ENCODE measurements at places on chromosomes 16 and 17.

GRCh38 chr16:55264949-55265348 lies 59.1 kb upstream of the IRX6 start:
- no peak for DNase-seq

- no peak for DNase-seq
Measured at GRCh38 chr16:87601401-87601981, 817 bp upstream of the JPH3 start.

DNA sequence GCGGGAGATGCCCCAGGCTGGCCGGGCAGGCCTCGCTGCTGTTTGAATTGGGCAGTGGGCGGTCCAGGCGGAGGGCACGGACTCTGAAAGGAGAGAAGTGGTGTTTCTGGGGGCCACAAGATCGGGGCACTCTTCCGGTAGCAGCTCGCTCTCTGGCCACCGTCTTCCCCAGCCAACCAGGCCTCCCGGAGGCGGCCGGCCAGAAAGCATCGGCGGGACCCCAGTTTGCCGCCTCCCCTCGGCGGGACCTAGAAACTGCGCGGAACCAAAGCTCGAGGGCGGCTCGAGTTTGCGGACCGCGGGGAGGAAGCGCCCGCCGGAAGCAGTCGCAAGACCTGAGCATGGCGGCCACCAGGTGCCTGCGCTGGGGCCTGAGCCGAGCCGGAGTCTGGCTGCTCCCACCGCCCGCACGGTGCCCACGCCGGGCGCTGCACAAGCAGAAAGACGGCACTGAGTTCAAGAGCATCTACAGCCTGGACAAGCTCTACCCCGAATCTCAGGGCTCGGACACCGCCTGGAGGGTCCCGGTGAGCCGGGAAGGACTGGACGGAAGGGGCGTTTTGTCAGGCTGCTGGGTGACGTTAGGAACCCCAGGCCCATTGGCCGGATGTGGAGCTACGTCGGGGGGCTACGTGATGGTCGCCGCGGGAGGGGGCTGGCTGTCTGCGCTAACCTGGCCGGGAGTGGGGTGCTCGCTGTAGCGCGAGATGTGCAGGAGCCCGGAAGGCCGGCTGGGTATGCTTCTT lies at the start of gene MRPL58:
TSS of gene MRPL58 (plus strand) at position 325 of the 746 bp plus-strand sequence. CDS start at position 342, 17 bp downstream.
- peak; percentile 61 for DNase-seq

GRCh38 chr16:69522732-69523404 lies 42.9 kb upstream of the NFAT5 start:
- DNase-seq, result no peak

- no peak for DNase-seq
Measured at GRCh38 chr17:41537614-41537954, 9.5 kb upstream of the KRT19 start.

- DNase-seq, result no peak
Measured at GRCh38 chr17:2995377-2995776, 68.0 kb downstream of the OR1D5 start.

DNA sequence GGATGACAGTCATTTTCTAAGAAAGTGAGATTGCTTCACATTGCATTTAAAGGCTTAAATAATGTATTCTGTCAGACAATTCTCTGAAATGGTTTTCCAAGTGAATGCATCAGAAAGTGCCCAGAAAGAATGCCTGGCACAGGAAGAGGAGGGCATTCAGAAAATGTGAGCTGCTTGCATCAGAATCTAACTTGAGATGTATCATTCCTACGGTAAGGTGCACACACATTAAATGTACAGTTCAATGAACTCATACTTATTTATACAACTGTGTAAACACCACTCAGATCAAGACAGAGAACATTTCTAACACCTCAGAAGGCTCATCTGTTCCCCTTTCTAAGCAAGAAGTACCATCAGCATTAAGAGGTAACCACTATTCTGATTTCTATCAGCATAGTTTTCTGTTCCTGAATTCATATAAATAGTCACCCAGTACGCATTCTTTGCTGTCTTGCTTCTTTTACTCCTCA lies 638.0 kb downstream of the MAF start:
- no peak for DNase-seq

GRCh38 chr17:63639125-63639524 lies 16.9 kb downstream of the MAP3K3 start:
- no peak for DNase-seq

- no peak for DNase-seq
Measured at GRCh38 chr16:89219365-89219764, 1.9 kb downstream of the ZNF778 start.

DNA sequence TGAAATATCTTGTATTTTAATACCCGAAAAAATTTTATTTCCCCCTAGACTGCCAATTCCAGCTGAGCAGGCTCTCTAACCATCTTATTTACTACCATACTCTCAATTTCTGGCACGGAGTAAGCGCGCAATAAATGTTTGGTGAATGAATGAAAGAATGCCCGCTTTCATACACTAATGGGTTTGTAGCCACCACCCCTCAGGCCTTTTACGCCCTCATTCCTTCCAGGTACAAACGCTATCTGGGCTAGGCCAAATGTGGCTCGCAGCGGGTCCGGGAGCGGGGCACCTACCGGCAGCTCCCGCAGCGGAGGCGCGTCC lies 536 bp upstream of the PLD2 start:
- DNase-seq, result peak; percentile 40

DNA sequence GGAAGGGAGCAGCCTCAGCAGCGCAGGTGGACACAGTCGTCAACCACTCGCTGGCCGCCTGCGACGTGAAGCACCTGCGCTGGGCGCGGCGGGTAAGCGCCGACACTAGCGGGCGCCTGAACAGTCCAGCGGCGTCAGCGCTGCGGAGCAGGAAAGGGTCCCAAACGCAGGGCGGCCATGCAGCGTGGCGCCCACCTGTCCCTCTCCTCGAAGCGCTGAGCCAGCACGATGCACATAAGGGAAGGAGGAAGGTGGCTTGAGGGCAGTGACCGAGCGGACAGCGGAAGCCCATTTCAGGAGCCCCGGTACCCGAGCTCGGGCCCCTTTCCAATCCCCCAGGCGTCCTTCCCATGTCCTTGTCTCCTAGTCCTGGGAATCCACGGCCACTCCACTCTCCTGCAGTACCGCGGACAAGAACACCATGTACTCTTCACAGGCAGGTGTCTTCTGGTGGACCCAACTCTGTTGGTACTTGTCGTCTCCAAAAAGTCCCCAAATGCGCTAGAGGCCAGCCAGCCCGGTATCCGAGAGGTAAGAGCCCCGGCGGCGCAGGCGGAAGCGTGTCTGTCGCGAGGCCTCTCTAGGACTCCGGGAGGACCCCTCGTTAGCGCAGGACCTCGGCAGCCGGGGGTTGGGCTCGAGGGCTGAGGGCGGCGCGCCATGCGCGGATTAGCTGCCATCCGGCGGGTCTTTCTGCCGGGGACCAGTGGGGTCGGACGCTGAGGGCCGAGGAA lies 14.4 kb downstream of the ZNF232 start:
- DNase-seq, result peak; percentile 77

DNA sequence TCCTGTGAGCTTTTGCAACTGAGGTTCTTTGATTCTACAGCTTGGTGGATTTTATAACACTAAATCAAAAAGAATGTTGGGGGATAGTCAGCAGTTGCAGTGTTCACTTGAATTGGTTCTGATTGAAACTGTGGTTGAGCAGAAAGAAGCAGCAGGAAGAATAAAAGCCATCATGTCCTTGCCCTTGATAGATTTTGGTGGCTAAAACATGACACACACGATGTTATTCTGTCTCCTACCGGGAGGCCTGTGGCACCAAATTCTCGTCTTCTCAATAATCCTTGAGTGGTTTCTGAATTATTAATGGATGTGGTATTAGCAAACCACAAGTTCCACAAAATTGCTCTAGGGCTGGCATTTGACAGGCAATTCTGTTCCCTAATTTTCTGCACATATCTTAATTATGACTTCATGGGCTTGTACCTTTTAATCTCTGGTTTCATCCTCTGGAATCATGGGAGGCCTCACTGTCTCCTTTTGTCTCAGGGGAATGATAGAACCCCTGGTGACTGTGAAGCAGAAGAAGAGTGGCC lies 338.2 kb downstream of the SNX29 start:
- peak; percentile 43 for DNase-seq

DNA sequence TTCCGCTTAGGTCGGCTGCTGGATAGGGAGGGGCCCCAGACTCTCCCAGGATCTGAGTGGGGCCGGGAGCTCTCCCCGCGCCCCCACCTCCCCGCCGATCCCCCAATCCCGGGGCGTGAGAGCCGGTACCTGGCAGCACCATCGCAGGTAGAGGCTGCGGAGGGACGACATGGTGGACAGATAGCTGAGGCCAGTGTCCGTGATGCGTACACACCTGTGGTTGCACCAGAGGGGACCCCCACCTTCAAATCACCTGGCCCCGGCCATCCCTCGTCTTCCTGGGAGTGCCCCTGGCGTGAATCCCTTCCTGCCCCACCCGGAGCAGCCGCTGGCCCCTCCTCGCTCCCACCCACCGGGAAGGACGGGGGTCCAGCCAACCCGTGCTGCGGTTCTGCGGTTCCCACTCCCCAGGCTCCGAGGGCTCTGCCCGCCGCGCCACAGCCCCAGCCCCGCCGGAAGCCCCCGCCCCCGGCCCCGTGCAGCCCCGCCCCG lies 4.7 kb upstream of the WDR24 start:
- DNase-seq, result no peak

DNA sequence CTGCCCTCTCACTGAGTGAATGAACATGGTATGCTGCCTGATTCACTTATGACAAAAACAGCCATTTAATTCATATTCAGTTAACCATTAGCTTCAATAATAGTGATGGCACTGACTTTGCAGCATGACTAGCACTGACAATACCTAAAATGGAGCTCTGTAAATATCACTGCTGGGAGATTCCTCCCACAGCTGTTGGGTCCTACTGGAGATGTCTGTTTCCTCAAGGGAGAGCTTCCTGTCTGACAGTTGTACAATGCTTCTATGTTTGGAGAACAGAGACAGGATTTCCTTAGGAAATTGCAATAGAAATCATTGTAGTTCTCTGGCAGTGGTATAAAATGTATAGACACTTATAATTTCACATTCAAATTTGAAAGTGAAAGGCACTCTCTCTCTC lies 695.9 kb upstream of the CDH8 start:
- DNase-seq, result no peak

GRCh38 chr17:30848021-30848420 lies 16.3 kb downstream of the ATAD5 start:
- DNase-seq, result no peak

DNA sequence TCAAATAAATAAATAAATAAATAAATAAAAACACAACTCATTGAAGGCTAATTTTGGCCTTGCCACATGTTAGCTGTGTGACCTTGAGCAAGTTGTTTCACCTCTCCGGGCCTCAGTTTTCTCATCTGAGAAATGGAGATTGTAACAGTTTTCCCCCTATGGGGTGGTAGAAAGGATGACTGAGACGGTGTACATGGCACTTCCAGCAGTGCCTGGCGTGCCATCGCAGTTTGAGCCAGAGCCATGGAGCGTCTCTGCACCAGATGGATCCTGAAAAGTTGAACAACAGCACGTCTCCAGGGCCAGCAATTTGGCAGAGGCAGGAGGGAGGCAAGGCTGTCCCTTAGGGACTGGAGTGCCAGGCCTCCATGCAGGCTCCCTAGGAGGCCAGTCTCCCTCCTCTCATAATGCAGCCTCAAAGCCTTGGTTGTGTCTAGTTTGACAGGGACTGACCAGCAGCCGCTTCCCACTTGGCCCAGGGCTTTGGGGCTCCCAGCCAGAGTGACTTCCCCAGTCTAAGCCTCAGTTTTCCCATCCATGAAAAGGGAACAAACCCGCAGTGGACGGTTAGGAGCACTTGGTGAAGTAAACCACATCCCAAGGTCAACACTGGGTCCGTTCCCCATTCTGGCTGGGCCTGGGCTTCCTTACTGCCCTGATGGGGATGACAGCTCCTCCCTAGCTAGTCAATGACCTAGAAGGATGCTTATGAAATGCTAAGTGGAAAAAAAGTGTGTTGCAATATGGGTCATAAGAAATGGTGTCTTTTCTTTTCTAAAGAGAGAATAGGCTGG lies 19.3 kb downstream of the SOCS1 start:
- DNase-seq, result no peak

DNA sequence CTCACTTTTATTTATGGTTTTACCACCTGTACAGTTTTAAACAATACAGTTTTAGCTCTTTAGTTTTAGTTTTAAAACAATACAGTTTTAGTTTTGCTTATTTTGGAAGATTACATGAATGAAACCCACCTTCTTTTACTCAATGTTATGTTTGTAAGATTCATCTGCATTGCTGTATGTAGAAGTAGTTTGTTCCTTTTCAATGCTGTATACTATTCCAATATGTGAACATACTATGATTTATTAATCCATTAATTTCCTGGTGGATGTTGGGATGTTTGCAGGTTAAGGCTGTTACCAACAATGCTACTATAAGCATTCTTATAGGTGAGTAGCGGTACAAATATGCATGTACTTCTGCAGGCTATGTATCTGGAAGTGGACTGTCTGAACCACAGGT lies 34.4 kb upstream of the ADGRG1 start:
- DNase-seq, result no peak
